Stimulated activated CD4-positive, alpha-beta T cell treated with anti-CD3 and anti-CD28 coated beads, Interleukin-1b, Interleukin-23, amount 100 ng/mL, for 1 hour (primary cell): ENCODE measurements at places on chromosomes 12 and 14.

DNA sequence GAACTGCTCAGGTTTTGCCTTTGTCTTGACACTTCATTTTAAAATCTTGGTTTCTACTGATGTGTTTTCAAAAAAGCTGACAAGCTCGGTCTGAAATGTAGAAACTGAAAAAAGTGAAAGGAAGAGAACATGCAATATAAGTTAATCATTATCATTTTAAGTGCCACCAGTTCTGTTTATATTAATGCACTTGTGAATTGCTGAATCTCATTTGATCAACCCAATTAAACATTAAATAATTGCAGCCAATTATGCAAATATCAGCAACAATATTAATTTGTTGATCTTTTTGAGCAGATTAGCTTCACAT, 133.8 kb downstream of the BCAT1 start:
- DNase-seq: no peak

DNA sequence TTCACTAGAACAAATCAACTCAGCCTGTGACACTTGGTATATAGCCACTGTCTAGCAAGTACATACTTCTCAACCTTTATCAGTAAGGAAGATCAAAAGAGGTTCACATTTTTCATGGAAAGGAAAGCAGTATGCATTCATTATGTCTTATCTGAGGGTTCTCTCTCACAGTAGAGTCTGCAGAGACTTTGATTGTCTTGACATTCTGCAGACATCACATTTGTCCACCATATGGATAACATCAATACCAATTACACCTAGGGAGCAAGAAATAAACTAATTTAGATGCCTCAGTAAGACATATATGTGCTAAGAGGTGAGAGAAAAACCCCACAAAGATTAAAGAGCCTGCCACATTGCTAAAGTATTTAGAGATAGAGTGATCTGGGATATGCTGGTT, 110.8 kb upstream of the SLC35F4 start:
- no peak for DNase-seq

DNA sequence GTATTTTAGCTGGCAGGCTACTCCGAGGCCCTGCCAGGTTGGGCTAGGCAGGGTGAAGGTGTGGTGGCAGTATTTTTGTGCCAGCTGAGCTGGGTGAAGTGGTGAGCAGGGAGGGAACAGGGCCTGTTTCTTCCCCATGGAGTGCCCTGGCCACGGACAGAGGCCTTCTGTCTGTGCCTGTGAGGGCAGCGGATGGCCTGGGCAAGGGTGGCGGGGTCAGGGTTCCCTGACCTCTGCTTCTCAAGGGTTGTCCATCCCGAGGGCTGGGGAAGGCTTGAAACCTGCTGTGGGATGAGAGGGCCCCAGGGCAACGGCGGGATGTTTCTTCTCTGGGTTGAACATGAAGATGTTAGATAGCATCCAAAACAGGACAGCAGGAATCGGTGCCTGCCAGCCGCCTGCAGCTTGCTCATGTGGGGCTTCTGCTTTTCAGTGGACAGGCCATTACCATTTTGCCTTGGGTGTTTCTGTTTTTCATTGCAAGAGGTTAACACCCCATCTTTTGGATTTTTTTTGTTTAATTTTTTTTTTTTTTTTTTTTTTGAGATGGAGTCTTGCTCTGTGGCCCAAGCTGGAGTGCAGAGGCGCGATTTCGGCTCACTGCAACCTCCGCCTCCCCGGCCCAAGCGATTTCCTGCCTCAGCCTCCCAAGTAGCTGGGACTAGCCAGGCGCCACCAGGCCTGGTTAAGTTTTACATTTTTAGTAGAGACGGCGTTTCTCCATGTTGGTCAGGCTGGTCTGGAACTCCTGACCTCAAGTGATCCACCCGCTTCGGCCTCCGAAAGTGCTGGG, 3.3 kb downstream of the MTA1 start:
- no peak for DNase-seq

GRCh38 chr12:129160282-129160681, 307.0 kb downstream of the GLT1D1 start:
- DNase-seq: no peak

DNA sequence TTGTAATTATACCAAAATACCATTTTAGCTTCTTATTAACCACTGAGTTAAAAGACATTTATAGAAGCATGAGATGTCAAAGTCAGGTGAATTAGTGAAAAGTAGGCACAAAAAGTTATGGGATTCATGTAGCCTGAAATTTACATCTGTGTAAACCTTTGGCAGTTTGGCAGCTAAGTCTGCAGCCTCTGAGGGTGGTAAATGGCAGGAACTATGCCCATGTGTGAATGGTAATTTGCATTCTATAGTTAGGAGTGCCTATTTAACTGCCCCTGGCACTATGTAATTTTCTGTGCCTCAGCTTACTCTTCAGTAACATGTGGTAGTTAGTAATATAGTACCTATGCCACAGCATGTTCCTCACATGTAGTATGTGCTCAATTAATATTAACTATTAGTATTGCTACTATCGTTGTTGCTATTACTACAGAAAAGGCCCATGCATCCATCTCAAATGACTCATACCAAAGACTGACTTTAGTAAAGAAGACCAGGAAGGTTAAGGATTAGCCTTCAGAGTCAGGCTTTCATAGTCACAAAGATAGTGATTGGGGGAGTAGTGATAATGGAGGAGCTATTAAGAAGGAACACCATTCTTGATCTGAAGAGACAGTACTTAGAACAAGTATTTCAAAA, 258.7 kb upstream of the BTG1 start:
- no peak for DNase-seq

- DNase-seq: no peak
Measured at GRCh38 chr14:24879661-24880386, 170.1 kb downstream of the STXBP6 start.

DNA sequence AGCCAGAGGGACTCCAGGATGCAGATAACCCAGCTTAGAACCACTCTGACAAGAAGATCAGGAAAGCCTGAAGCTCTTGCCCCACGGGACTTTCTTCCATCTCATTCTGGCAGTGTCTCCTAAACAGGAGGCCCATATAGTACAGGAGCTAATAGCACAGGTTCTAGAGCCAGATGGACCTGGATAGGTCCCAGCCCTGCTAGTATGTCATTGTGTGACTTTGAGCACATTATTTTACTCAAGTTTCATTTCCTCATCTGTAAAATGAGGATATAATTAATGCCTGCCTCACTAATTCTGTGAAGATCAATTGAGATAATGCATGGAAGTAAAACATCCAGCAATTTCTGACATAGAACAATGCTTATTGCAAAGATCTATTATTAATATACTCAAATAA, 66.5 kb upstream of the GZMB start:
- no peak for DNase-seq

DNA sequence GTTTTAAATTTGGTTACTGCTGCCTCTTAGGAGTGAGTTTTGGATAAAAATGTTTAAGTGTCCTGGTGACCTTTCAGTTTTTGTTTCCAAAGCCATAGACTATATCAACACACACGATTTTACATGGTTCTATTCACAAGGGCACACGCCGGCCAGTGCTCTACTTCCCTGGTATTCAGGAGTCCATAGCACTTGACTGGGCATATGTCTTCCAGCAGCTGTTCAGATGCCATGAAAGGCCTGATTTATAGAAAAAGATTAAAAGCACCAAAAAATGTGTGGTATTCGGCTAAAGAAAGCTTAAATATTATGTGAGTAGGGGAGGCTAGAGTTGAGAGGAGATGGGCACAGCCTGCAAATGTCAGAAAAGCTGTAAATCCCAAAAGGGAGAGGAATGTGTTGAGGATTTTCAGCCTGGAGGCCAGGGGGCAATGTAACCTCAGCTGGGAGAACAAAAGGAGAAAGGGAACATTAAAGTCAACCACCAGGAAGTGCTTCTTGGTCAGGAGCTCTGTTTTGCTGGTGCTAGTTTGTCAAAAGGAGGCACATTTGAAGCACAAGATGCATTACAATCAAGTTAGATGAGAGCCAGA, 478.4 kb downstream of the RAD51B start:
- no peak for DNase-seq

GRCh38 chr12:19624491-19624890, 185.2 kb downstream of the AEBP2 start:
- no peak for DNase-seq

- DNase-seq: no peak
Measured at GRCh38 chr14:65065719-65066118, 36.6 kb downstream of the MAX start.

- no peak for DNase-seq
Measured at GRCh38 chr12:127489061-127489460, 777.9 kb upstream of the TMEM132C start.

DNA sequence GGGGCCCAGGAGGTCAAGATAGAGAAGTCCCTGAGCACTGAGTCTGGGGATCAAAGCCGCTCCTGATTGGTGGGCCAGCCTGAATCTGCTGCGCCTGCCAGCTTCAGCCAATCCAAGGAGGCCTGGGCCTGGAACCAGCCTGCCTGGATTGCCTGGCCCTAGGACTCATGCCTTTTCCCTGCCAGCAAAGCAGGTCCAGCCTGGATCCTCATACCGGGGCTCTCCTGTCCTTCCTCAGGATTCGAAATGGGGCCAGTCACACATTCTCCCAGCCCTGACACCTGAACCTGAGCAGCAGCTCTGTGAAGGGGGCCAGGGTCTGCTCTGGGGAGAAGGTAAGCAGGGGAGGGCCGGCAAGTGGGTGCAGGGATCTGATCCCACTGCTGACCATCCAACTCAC, 81.9 kb downstream of the NINJ2 start:
- no peak for DNase-seq

- no peak for DNase-seq
Measured at GRCh38 chr12:99381992-99382391, 265.6 kb upstream of the GARIN6 start.

- no peak for DNase-seq
Measured at GRCh38 chr14:89973234-89973823, 17.6 kb downstream of the TDP1 start.

DNA sequence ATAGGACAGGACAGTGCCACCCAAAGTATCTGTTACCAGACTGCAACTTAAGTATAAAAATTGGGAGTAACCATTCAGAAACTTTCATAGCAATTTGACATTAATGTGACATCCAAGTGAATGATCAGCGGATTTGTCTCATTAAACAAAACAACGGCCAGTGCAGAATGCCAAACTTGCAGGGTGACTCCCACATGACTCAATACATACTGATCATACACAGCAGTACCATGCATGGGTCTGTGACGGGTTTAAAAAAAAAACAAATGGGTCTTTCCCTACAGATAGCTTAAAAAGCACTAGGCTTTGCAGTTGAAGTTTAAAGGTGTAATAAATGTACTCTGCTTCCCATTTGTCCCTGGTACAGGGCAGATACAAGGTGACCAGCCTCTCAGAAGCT, 116.6 kb downstream of the SLC35F4 start:
- no peak for DNase-seq

DNA sequence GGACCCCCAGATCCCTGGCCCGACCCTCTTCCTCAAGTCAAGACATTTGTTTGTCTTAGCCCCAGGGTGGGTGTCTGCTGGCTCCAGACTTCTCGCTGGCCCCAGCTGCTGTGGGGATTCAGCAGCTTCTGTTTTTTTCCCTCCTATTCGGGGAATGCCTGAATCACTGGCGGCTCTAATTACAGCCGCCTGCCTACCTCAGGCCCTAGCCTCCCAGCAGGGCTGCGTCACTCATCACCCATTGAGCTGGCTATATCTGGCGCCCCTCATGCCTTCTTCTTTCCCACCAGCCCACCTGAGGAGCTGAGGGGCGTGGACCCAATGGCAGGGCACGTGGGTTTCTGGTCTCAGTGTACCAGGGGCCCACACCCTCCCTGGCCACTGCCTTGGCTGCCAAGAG, 10.1 kb downstream of the KRT80 start:
- DNase-seq: no peak

DNA sequence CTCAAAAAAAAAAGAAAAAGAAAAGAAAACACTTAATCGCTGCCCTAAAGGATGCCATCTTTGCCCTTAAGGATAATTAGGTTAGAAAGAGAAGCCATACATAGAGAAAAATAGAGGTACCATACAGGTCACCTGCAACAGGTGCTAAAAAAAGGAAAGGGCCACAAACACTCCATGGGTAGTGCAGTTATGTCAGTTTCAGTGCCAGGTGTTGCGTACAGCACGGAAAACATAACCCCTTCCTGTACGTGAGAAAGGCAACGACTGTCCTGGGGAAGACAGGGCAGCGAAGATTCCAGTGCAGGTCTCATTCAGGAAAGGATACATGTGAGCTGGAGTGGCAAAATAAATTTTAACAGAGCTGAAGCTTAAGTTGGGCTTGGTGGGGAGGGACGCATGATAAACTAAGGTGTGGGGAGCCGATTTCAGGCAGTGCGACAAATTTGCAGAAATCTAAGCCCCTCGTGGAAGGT, 553 bp upstream of the DAZAP2 start:
- DNase-seq: no peak
